ENCODE measurements at places on chromosomes 5 and 9. TPM values are rescaled to one million over a fixed set of nuclear protein-coding genes. Genes with fewer than 3 reads are reported as not detected.

The CBY3 gene
- not detected for total RNA-seq

The FAM78A gene
- 1.1 TPM for total RNA-seq

The NME5 gene
- total RNA-seq, result 0.38 TPM

The PCDHGA10 gene
- total RNA-seq, result 7.2 TPM

The F2RL2 gene
- total RNA-seq, result 0.23 TPM

The SCGB3A2 gene
- total RNA-seq, result not detected

The PCDHA9 gene
- not detected for total RNA-seq

The SHISAL2B gene
- total RNA-seq, result not detected

DNA sequence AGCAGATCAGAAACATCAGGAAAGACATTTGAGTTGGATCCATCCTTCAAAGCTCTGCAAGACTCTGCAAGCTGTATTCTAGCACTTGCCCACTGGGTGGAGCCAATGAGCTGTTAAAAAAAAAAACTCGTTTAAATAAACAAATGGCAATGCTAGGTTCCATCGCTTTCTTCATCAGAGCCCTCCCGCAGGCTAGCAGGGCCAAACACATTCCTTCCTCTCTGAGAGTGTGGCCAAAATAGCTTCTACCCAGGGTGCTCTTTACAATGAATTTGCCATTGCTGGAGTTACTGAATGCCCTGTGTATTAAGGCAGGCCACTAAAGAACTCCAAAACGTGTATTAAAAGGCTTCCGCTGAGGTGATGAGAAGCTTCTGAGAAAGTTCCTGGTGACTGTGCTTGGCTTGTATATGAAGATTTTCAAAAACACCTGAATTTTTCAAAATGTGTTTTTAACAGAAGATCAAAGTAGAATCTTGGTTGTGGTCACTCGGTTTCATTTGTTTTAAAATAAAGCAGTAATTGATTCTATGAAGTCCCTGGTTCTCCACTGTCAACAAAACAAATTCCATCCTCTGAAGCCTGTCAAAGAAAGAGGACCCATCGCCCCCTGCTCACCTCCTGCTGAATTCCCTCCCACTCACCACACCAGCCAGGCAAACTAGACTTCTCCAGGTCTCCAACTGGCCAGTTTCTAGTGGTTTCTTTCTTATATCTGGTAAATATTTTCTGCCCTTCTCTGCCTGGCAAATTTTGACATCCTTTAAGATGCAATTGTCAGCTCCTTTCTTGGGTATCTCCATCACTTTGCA lies 36.5 kb upstream of the EQTN start:
- H3K36me3 ChIP-seq, result no peaks in the 10 kb centered on the region
- no peak for DNase-seq
- H3K4me1 ChIP-seq, result no peaks in the 10 kb centered on the region
- H3K4me3 ChIP-seq, result no peak overlapping the region

DNA sequence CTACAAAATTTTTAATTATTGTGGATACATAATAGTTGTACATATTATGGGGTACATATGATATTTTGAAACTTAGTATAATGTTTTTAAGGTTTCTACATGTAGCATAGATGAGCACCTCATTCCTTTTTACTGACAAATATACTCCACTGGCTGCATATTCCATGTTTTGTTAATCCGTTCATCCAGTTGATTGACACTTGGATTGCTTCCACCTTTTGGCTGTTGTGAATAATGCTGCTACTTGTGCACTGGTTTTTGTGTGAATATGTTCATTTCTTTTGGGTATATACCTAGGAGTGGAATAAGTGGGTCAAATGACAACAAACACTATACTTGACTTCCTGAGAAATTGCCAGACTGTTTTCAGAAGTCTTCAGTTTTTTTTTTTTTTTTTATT lies 2.8 kb upstream of the ENTREP1 start:
- no peaks in the 10 kb centered on the region for H3K36me3 ChIP-seq
- peaks cover 17% of the 10 kb centered on the region for H3K27me3 ChIP-seq
- H3K27ac ChIP-seq, result no peak overlapping the region
- H3K4me1 ChIP-seq, result no peaks in the 10 kb centered on the region

- no peaks in the 10 kb centered on the region for H3K27me3 ChIP-seq
- H3K27ac ChIP-seq, result no peak overlapping the region
- H3K36me3 ChIP-seq, result no peaks in the 10 kb centered on the region
Measured at GRCh38 chr5:74870299-74871067, 4.3 kb upstream of the FAM169A start.

- H3K36me3 ChIP-seq, result no peaks in the 10 kb centered on the region
- peaks cover 48% of the 10 kb centered on the region for H3K4me1 ChIP-seq
- H3K27ac ChIP-seq, result peak overlapping the region; percentile 91
- H3K4me3 ChIP-seq, result no peak overlapping the region
Measured at GRCh38 chr5:172871982-172872381, 37.9 kb downstream of the ERGIC1 start.

GRCh38 chr9:89478821-89479668 lies 18.9 kb downstream of the SEMA4D start:
- no peak for DNase-seq
- no peak overlapping the region for H3K27ac ChIP-seq
- H3K4me3 ChIP-seq, result no peak overlapping the region

GRCh38 chr9:14962193-14962882 lies 52.1 kb upstream of the FREM1 start:
- no peak overlapping the region for H3K27ac ChIP-seq
- H3K27me3 ChIP-seq, result no peaks in the 10 kb centered on the region
- no peaks in the 10 kb centered on the region for H3K36me3 ChIP-seq
- H3K4me3 ChIP-seq, result no peak overlapping the region
- no peaks in the 10 kb centered on the region for H3K4me1 ChIP-seq

DNA sequence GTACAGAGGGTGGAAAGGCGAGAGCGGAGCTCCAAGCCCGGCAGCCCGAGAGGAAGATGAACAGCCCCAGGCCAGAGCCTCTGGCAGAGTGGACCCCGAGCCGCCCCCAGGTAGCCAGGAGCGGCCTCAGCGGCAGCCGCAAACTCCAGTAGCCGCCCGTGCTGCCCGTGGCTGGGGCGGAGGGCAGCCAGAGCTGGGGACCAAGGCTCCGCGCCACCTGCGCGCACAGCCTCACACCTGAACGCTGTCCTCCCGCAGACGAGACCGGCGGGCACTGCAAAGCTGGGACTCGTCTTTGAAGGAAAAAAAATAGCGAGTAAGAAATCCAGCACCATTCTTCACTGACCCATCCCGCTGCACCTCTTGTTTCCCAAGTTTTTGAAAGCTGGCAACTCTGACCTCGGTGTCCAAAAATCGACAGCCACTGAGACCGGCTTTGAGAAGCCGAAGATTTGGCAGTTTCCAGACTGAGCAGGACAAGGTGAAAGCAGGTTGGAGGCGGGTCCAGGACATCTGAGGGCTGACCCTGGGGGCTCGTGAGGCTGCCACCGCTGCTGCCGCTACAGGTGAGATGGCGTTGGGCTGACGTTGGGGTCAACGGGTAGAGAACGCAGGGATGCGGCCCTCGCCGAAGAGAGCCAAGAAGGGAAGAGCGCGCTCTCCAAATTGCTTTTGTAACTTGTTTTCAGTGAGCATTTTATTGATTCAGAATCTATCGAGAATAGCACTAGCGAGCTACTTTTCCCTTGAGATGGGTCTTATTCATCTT lies at the start of gene PTGER4:
PTGER4 (plus strand) TSS at position 3 of the 769 bp plus-strand sequence. CDS start 1,079 bp downstream, outside the sequence.
- peak within 1 kb of the TSS; percentile 92 for H3K27ac ChIP-seq
- peak within 1 kb of the TSS; percentile 57 for H3K4me3 ChIP-seq
- no peak for DNase-seq
- no peaks in the 10 kb centered on the region for H3K36me3 ChIP-seq
- H3K27me3 ChIP-seq, result no peaks in the 10 kb centered on the region

- DNase-seq, result no peak
- no peaks in the 10 kb centered on the region for H3K36me3 ChIP-seq
- peaks cover 18% of the 10 kb centered on the region for H3K4me1 ChIP-seq
- H3K27me3 ChIP-seq, result no peaks in the 10 kb centered on the region
- no peak overlapping the region for H3K4me3 ChIP-seq
Measured at GRCh38 chr9:134459164-134459563, 132.9 kb downstream of the RXRA start.

DNA sequence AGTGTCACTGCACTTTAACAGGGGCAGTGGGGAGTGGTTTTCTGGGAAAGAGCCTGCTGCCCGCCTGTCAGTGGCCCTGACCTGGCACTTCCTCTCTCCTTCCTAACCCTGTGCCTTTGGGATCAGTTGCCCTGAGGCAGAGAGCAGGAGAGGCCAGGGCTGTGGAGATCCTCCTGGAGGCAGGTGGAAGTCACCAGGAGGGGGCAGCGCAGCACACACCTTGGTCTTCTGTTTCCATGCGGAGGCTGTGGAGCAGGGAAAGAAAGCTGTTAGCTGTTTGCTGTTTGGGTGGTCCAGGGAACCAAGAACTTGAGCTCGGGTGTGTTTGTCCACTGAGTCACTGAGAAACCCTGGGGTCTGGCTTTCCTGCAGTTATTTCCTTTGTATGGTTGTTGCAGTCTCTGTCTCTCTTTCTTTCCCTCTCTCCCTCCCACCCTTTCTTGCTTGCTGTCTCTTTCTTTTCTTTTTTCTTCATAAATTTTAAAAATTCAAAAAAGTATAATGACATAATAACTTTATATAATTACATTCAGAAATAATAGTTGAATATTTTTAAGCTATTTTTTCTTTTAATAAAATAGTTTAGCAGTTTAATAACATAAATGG lies 28.1 kb downstream of the NTRK2 start:
- H3K4me1 ChIP-seq, result no peaks in the 10 kb centered on the region
- no peaks in the 10 kb centered on the region for H3K27me3 ChIP-seq
- DNase-seq, result no peak
- H3K27ac ChIP-seq, result no peak overlapping the region
- H3K4me3 ChIP-seq, result no peak overlapping the region
- no peaks in the 10 kb centered on the region for H3K36me3 ChIP-seq

DNA sequence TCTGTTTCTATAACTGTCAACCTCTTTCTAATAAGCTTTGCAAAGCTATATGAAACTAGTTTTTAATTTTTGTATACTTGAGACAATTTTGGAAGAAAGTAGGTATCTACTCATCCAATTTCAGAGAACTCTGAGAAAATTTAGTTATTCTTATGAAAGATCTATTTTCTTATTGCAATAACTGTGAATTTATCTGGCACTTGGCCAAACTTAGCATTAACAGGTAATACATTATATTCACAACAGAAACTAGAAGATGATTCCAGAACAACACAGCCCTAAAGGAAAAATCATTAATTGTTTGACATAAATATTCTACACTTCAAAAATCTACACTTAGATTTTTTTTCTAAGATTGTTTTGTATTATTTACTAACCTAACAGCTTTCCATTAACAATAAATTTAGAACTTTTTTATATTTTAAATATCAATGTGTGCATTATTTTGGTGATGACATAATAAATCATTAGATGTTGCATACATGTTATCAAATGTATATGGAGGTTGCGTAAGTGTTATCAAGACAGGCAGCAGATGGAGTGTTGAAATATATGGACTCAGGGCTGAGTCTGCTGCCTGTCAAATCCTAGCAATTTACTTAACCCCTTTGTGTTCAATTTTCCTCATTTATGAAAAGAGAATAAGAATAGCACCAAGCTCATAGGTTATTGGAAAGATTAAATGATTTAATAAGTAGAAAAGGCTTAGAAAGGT lies 141.8 kb downstream of the MUSK start:
- no peaks in the 10 kb centered on the region for H3K4me1 ChIP-seq
- H3K4me3 ChIP-seq, result no peak overlapping the region
- DNase-seq, result no peak
- H3K27me3 ChIP-seq, result no peaks in the 10 kb centered on the region
- H3K36me3 ChIP-seq, result no peaks in the 10 kb centered on the region

DNA sequence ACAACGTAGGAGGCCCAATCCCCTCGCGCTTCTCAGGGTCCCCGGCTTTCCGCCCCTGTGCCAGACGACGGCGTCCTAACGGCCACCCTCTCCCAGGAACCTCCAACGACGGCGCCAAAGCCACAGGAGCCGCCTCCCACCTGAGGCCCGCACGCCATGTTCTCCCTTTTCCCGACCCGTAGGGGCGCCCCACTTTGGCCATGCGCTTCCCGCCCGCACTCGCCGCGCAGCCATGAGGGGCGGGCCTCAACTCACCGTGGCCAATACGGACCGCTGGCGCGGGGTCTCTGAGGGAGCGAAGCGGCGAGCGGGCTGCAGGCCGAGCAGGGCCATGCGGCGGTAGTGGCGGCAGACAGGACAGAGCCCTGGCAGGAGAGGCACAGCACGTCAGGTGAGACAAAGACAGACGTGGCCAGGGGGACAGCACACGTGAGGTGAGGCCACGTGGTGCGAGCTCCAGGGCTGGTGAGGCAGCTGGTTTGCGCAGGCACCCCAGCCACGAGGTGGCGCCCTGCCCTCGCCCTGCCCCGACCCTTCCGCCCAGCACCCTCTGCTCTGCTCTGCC lies 1005.5 kb upstream of the PTPRD start:
- H3K36me3 ChIP-seq, result no peaks in the 10 kb centered on the region
- no peaks in the 10 kb centered on the region for H3K27me3 ChIP-seq
- DNase-seq, result peak; percentile 0

- H3K4me3 ChIP-seq, result peak overlapping the region; percentile 67
- H3K4me1 ChIP-seq, result peaks cover 29% of the 10 kb centered on the region
- no peak for DNase-seq
- H3K36me3 ChIP-seq, result no peaks in the 10 kb centered on the region
- H3K27me3 ChIP-seq, result no peaks in the 10 kb centered on the region
Measured at GRCh38 chr9:121498487-121499176, 1.0 kb downstream of the GGTA1 start.

GRCh38 chr5:10306114-10306513 lies 1.6 kb downstream of the CMBL start:
- H3K4me1 ChIP-seq, result peaks cover 57% of the 10 kb centered on the region
- DNase-seq, result no peak
- no peaks in the 10 kb centered on the region for H3K36me3 ChIP-seq
- H3K27me3 ChIP-seq, result no peaks in the 10 kb centered on the region

DNA sequence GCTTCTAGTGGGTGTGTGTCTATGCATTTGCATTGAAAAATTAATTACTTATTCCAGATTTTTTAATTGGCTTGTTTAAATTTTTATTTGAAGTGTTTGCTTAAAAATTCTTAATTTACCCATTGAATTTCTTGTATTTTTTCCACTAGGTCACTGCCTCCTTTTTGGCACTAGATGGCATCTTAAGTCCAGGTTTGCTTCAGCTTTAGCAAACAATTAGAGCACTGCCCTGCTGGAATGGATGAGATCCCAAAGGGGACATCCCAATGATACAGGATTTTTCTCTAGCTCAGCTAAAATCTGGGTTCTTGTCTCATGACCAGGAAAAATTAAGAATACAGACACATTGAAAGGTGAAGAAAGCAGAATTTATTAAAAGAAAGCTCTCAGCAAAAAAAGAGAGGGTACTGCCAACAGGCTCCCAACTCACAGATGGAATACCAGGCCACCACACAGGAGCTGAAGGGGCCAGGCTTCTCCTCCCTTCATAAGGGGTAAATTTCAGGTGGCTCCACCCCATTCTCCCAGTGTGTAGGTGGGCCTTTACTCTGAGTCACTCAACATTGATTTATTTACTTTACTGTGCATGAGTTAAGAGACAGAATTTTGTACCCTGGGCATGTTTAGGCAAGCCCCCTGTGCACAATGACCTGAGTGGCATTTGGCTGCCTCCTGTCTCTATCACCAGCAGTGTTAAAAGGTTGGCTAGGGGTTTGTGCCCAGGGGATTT lies 532.4 kb downstream of the ANXA1 start:
- H3K27me3 ChIP-seq, result no peaks in the 10 kb centered on the region
- no peak overlapping the region for H3K27ac ChIP-seq
- no peak overlapping the region for H3K4me3 ChIP-seq
- no peaks in the 10 kb centered on the region for H3K36me3 ChIP-seq
- H3K4me1 ChIP-seq, result no peaks in the 10 kb centered on the region

GRCh38 chr9:136703276-136703860 lies 9.0 kb upstream of the DIPK1B start:
- no peak overlapping the region for H3K4me3 ChIP-seq
- H3K36me3 ChIP-seq, result no peaks in the 10 kb centered on the region
- peaks cover 9% of the 10 kb centered on the region for H3K4me1 ChIP-seq
- no peak overlapping the region for H3K27ac ChIP-seq
